ENCODE measurements at places on chromosomes 12 and 14.

DNA sequence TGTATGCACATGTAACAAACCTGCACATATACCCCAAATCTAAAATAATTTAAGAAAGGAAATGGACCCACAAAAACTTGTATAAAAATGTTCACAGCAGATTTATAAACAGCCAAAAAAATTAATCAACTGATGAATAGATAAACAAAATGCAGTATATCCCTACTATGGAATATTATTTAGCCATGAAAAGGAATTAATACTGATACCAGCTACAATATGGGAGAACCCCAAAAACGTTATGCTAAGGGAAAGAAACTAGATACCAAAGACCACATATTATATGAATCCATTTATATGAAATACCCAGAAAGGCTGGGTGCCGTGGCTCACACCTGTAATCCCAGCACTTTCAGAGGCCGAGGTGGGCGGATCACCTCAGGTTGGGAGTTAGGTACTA is 20.9 kb downstream of the DUSP16 start:
- DNase-seq = no peak

DNA sequence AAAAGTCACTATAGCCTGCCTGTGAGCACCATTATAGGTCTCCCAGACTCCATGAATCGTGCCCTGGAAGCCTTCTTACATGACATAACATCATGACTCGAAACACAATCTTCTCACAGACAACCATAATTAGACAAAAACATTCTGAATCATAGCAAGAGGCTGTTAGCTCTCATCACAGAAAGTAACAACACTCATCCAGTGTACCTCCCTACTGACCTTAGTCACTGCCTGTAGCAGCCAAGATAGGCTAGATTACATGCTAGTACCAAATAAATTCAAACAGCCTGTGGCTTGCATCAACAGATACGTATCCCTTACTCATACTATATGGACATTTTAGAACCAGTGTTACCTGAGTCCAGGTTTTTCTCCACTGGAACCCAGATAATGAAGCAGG is 663.8 kb upstream of the FOXG1 start:
- no peak for DNase-seq

GRCh38 chr12:52022841-52023181 is 16.1 kb downstream of the TAMALIN start:
- DNase-seq = no peak

DNA sequence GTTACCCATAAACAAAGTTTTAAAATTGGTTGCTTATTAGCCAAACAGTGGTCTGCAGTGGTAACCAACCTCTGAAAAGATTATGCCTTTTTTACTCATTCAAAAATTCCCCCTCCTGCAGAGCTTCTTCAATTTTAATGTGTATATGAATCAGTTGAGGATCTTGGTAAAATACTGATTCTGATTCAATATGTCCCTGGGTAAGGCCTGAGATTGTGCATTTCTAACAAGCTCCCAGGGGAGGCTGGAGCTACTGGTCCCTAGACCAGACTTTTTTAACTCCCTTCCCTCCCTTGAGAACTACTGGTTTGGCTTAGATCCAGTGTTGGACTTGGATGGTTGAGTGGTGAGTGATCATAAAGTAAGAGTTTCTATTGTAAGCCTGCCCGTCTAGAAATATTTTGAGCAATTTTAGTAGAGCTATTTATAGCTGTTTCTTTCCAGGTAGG is 90.2 kb downstream of the FUT8 start:
- no peak for DNase-seq

DNA sequence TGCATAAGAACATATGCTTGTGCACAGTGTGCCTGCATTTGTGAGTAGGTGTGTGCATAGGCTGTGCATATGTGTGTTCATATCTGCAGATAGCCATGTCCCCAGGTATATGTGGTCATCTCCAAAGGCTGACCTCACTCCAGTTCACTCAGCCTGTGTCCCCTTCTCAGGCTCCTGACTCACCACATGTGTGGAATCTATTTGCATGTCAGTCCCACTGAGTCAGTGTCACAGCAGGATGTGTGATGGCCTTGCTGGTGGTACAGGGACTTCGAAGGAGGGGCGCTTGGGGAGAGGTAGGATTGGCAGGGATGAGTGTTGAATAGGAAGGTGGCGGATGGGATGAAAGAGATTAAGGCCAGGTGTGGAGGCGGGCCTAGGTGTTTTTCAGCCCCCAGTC is 35.5 kb downstream of the KRT80 start:
- DNase-seq = no peak

GRCh38 chr12:72141381-72141780 is 130.8 kb upstream of the TRHDE start:
- no peak for DNase-seq

DNA sequence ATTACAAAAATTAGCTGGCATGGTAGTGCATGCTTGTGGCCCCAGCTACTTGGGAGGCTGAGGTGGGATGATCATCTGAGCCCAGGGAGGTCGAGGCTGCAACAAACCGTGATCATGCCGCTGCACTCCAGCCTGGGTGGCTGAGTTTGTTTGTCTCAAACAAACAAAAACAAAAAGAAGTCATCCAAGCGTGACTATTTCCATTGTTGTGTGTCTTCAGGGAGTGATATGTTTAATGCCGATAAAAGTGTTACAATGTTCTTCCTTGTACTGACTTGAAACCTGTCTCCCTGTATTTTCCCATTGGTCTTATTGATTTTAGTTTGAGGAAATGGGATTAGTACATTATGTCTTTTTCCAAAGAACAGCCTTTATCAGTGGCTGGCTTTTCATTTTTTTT is 75.6 kb upstream of the USP44 start:
- peak; percentile 25 for DNase-seq

DNA sequence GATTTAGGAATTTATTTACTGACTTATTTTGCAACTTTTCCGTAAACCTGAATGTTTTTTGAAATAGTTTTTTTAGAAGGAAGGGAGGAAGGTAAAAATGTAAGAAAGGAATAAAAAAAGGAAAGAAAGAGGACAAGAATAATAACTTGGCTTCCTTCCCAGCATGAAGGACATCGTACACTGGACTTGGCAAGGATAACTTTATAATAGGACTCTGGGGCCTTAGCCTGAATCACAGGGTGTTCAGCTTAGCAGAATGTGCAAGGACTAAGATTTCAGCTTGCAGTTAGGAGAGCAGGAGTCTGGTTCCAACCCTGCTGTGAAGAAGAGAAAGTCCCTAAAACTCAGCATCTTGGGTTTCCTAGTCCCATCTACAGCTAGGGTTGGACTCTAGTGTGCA is 1053.3 kb downstream of the VRK1 start:
- DNase-seq = no peak

GRCh38 chr12:124388679-124389137 is 93.8 kb downstream of the RFLNA start:
- peak; percentile 81 for DNase-seq

GRCh38 chr12:94041850-94042249 is 106.5 kb upstream of the PLXNC1 start:
- no peak for DNase-seq

GRCh38 chr12:91975891-91976290 is 169.8 kb downstream of the BTG1 start:
- no peak for DNase-seq

DNA sequence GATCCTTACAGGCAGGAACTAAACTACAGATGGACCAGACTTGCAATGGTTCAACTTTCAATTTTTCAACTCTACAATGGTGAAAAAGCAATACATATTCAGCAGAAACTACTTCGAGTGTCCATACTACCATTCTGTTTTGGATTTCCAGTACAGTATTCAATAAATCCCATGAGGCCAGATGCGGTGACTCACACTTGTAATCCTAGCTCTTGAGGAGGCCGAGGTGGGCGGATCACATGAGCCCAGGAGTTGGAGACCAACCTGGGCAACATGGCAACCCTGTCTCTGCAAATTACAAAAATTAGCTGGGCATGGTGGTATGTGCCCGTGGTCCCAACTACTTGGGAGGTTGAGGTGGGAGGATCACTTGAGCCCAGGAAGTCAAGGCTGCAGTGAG is 336.1 kb downstream of the MED13L start:
- DNase-seq = no peak

DNA sequence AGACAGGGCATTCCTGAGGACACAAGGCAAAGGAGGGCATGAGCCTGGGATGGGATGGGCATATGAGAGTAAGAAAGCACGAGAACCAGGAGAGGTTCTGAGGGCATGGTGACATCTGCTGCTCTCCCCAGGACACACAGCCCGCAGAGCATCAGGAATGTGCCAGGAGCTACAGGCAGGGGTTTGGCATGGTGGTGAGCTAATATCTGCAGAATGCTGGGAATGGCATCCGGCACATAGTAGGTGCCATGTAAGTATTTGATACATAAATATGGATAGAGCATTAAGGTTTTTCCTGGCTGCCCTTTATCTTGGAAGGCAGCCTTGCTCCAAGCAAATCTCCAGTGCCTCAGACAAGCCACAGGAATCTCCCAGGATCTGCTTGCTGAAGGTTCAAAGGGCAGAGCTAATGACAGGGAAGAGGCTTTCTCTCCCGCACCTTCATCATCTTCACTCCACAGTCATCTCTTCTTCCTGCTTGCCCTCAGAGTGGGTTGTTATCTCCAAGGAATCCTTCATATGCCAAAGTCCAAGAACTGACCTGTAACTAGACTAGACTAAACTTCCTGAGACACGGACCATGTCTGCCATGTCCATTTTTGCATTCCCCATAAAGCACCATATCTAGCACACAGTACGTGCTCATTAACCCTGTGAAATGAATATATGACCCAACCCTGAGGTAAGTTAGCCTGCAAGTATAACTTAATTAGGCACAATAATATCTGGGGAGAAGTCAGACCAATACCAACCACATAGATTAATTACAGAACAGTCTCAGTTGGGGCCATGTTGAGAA is 62.0 kb upstream of the SCN8A start:
- DNase-seq = no peak

- no peak for DNase-seq
These were observed 33.6 kb upstream of the HIF1A start for GRCh38 chr14:61661471-61662400.

- no peak for DNase-seq
These were observed 6.5 kb downstream of the CCDC175 start for GRCh38 chr14:59570122-59570521.

GRCh38 chr12:7151532-7151931 is 21.4 kb downstream of the CLSTN3 start:
- DNase-seq = no peak

Data from NCI-H2029 (cell line).